ENCODE measurements at places on chromosomes 13 and 19. TPM values are rescaled to one million over a fixed set of nuclear protein-coding genes. Genes with fewer than 3 reads are reported as not detected.

DNA sequence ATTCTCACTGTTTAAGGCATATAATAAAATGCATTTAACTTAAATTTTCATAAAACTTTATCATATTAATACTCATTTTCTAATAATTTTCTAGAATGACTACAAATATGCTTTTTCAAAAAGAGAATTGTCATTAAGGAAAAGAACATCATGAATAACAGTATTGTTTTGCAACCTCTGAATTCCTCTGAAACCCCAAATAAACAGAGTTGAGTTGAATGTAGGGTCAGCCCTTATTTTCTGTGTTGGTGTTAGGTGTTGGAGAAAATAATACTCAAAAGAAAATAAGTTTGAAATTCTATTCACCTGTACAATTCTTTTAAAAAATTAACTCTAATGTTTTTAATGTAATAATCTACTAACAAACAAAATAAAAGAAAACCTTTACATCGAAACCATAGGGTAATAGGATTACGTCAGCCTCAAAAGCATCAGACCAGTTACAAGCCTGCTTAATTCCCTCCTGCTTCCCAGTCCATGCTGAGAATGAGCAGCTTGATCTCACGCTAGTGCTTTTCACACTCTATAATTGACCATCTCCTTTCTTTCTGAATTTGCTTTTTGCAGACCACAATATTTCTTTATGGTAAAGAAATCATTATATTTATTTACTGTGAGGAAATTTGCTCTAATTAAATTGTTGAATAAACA lies 160.9 kb downstream of the PCDH9 start:
- no peak for DNase-seq
- H3K36me3 ChIP-seq: no peaks in the 10 kb centered on the region
- H3K4me3 ChIP-seq: no peak overlapping the region
- no peak overlapping the region for H3K27ac ChIP-seq
- H3K27me3 ChIP-seq: no peaks in the 10 kb centered on the region

DNA sequence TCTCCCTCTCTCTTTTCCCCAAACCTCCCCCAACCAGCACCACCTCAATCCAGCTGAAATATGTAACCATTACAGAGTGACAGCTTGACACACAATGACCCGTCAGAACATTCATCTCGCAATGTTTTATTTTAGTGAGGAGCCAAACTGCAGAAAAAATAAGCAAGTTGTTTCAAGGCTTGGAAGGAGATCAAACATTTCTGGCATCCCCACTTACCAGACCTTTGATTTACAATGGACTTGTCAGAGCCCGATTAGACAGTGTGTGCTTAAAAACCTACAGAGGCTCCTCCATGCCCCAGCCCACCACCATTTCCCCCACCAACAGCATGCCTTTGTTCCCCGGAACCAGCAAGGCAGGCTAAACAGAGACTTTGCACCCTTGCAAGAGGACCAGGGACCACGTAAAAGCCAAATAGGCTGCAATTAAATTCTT lies 382.8 kb upstream of the ZNF507 start:
- no peaks in the 10 kb centered on the region for H3K27me3 ChIP-seq
- no peaks in the 10 kb centered on the region for H3K36me3 ChIP-seq
- no peak overlapping the region for H3K4me3 ChIP-seq
- no peaks in the 10 kb centered on the region for H3K4me1 ChIP-seq

- DNase-seq: no peak
- H3K27me3 ChIP-seq: no peaks in the 10 kb centered on the region
- H3K27ac ChIP-seq: no peak overlapping the region
- H3K4me1 ChIP-seq: no peaks in the 10 kb centered on the region
- H3K4me3 ChIP-seq: no peak overlapping the region
- no peaks in the 10 kb centered on the region for H3K36me3 ChIP-seq
These were observed 1556.8 kb upstream of the MIR17HG start for GRCh38 chr13:89790696-89791095.

- H3K27ac ChIP-seq: no peak overlapping the region
- no peak overlapping the region for H3K4me3 ChIP-seq
- DNase-seq: no peak
- peaks cover 61% of the 10 kb centered on the region for H3K4me1 ChIP-seq
- H3K36me3 ChIP-seq: no peaks in the 10 kb centered on the region
- H3K27me3 ChIP-seq: no peaks in the 10 kb centered on the region
These were observed 6.0 kb upstream of the NKPD1 start for GRCh38 chr19:45166723-45167252.

GRCh38 chr13:69959046-69959445 lies 148.6 kb upstream of the ATXN8OS start:
- H3K27ac ChIP-seq: no peak overlapping the region
- no peak for DNase-seq
- H3K27me3 ChIP-seq: no peaks in the 10 kb centered on the region
- no peaks in the 10 kb centered on the region for H3K36me3 ChIP-seq
- H3K4me3 ChIP-seq: no peak overlapping the region

GRCh38 chr13:34290661-34291060 lies 472.7 kb downstream of the RFC3 start:
- no peaks in the 10 kb centered on the region for H3K4me1 ChIP-seq
- no peaks in the 10 kb centered on the region for H3K27me3 ChIP-seq
- no peaks in the 10 kb centered on the region for H3K36me3 ChIP-seq

- no peak overlapping the region for H3K27ac ChIP-seq
- H3K4me1 ChIP-seq: no peaks in the 10 kb centered on the region
- DNase-seq: no peak
- H3K27me3 ChIP-seq: no peaks in the 10 kb centered on the region
- no peaks in the 10 kb centered on the region for H3K36me3 ChIP-seq
These were observed 60.2 kb downstream of the GGACT start for GRCh38 chr13:100528353-100528752.

ZNF441 gene
- total RNA-seq: 17.7 TPM

SLC7A10 gene
- total RNA-seq: not detected

Data from T-cell (primary cell).